ENCODE measurements at places on chromosomes 2 and 18.

DNA sequence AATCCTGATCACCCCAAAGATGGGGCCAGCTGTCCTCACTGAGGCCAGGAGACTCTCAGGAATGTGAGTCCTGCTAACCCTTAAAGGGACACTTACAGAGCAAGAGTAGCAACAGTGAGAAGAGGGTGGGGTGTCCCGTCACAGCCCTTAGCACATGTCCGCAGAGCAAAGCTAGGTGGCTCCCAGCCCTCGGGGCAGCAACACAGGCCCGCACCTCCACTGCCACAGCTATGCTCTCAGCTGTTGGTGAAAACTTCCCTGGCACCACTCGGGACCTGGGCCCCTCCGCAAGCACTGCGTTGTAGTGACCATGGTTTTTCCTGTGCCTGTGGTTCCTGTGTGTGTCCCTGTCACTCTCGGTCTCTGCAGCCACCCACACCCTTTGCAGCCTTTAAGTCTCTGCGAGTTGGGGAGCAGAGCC, 76.4 kb upstream of the UXS1 start:
- no peak for DNase-seq

DNA sequence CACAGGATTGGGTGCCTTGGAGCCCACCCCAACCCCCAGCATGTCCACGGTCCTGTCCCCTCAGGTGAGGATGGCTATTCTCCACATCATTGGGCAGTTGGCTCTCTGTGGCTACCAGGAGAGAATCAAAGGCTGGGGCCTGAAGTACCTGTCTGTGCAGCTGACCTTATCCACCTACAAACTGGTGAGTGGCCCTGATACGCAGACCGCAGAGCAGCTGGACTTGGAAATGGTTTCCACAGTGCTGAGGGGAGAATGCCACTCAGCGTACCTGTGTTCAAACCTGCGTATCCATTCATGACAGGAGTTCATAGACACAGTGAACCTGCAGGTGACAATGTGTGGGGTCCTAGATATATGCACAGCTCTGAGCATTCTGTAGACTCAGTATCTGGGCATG, 21.6 kb downstream of the MROH2A start:
- no peak for DNase-seq

DNA sequence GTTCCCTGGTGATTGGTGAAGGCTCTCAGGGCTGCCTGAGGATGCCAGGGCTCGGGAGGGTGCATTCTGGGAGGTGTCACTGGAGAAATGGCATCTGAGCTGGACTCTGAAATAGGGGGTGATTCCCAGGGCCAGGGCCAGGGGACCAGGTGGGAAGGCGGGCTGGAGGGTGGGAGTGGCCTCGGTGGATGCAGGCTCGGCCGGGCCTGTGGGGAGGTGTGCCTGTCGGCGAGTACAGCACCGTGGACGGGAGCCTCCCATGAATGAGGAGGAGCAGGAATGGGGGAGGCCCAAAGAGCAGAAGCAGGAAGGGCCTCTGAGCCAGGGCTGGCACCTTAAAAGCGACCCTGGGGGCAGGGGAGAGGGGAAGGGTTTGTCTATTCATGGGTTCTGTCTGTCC, 116.8 kb downstream of the GBX2 start:
- DNase-seq: no peak

DNA sequence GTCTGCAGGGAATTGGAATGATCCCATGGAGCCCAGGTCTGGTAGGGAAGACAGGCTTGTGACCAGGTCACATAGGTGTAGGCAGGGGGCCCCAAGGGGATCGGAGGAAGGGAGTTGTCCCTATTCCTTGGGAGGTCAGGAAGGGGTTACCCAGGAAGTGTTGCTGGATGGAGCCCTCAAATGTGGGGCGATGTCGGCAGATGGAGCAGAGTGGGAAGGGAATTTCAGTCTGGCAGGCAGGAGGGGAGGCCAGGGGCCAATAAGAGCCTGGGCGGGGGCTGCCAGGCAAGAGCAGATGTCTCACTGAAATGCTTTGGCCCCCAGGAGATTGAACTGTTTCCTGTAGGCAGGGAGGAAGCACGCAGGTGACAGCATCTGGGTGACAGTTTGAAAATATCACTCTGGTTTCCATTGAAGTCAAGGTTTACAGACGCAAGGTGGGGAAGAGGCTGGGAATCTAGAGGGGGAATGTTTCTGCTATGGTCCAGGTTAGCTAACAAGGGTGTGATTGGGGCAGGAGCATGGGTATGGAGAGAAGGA, 81.5 kb upstream of the SMAD2 start:
- no peak for DNase-seq

GRCh38 chr2:196315388-196316049, 144.1 kb upstream of the STK17B start:
- DNase-seq: no peak

- DNase-seq: no peak
Measured at GRCh38 chr2:135954020-135954601, 31.3 kb downstream of the DARS1 start.
